ENCODE measurements at places on chromosomes 1 and 21.

DNA sequence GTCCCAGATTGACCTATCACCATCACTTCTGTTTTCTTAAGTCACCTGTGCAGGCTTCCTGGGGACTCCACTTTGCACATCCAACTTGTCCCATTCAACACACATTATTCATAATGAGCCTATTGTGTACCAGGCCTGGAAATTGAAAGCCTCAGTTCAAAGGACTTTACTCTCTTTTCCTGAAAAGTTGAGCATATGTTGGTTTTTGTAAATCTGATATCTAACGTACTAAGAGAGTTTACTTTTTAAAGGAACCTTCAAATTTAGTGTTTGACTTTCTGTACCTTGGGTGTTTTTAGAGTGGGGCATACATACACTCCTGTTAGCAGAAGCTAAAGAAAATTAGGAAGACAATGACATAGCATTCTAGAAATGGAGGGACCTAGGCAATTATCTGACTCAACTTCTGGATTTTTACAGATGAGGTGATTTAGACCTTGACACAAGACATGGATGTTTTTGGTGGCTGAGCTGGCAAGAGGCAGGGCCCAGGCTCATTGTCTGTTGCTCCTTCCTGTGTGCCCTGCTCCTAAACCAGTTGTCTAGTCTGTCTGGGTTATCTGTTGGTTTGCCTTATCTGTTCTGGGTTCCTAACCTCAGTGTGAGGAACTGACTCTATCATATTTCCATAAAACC is 336.5 kb downstream of the RPS6KC1 start:
- no peak for DNase-seq

GRCh38 chr1:19042675-19043578 is 86.5 kb upstream of the IFFO2 start:
- DNase-seq, result no peak

DNA sequence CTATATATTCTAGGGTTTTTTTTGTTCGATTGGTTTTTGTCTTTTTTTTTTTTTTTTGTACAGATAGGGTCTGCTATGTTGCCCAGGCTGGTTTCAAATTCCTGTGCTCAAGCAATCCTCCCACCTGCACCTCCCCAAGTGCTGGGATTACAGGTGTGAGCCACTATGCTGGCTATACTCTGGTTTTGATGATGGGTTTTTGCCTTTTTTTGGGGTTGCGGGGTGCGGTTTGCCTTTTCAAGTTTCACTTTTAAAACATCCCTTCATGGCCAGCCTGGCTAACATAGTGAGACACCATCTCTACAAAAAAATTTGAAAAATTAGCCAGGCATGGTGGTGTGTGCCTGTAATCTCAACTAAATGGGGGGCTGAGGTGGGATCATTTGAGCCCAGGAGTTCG is 10.0 kb downstream of the KDM5B start:
- DNase-seq, result no peak

DNA sequence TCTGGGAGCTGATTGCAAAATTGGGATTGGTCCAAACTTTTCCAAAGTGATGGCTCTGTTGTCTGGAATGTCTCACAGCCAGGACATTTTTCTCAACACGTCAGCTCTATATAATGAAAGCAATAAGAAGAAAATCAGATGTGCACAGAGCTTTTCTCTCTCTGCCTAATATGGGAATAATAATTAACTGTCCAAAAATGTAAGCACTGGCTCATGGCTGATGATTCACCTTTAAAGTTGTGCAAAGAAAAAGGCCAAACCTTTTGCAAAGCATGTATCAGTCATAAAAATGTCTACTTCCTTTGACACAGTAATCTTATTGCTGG is 30.4 kb downstream of the ZNF281 start:
- DNase-seq, result no peak

All from CD4-positive, alpha-beta T cell treated with Interleukin-6 at 100 ng/mL for 8 hours (primary cell).